ENCODE measurements at places on chromosomes 5 and 9. TPM values are rescaled to one million over a fixed set of nuclear protein-coding genes. Genes with fewer than 3 reads are reported as not detected.

Gene SLC45A2
- 2.5 TPM for total RNA-seq

Gene CEP72
- 7.2 TPM for total RNA-seq

Gene ADAMTS2
- total RNA-seq = 1.9 TPM

Gene SAP30L
- total RNA-seq = 20.0 TPM

Gene LRRC26
- 0.31 TPM for total RNA-seq

Gene WDR31
- 2.8 TPM for total RNA-seq

Gene TRIM36
- 120 TPM for total RNA-seq

Gene FREM1
- 4.7 TPM for total RNA-seq

Gene PCDHA12
- 40.4 TPM for total RNA-seq

Gene C1QTNF3
- total RNA-seq = 30.4 TPM

Gene ASTN2
- 31.6 TPM for total RNA-seq

Gene FAXDC2
- 14.7 TPM for total RNA-seq

Gene PTGDS
- 11.9 TPM for total RNA-seq

Gene KIAA0825
- total RNA-seq = 44.8 TPM

Gene LPAR1
- total RNA-seq = 20.7 TPM

Gene PCDHGB2
- 21.9 TPM for total RNA-seq

Gene PURA
- total RNA-seq = 20.3 TPM

Gene PCDHB4
- total RNA-seq = 11.0 TPM

All from parietal lobe (tissue), 2 donors.